ENCODE measurements at places on chromosomes 11 and 22.
A peak's percentile ranks its signal among the peaks of the same experiment; 100 is the strongest.

DNA sequence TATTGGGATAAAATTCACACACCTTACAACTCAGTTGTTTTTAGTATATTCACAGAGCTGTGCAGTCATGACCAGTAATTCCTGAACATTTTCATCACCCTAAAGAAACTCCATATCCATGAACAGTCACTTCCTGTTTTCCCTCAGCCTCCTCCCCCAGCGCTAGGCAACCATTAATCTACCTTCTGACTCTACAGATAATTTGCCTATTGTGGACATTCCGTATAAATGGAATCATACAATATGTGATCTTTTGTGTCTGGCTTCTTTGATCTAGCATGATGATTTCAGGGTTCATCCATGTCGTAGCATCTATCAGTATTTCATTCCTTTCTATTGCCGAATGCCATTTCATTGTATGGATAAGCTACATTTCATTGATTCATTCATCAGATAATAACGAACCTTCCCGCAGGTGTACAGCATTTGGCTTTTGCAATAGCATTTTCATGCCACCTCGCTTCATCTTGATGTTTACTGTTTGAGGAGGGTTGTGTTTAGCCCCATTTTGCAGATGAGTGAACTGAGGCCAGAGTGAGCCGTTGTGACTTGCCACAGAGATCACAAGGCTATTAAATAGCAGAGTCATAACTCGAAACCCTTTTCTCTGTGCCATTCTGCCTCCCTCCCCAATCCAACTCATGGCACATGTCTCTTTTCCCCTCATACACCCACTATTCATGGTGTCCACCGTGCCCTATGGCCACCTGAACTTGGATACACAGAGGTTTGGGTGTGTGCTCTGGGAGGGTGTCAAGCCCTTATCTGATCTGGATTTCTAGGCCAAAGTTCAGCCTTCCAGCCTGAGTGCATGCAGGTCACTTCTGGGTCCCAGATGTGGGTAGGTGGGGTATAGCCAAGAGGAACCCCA lies 11.1 kb upstream of the MYH9 start:
- DNase-seq = peak; percentile 85

GRCh38 chr22:46815132-46815531 lies 52.7 kb downstream of the TBC1D22A start:
- DNase-seq = no peak

DNA sequence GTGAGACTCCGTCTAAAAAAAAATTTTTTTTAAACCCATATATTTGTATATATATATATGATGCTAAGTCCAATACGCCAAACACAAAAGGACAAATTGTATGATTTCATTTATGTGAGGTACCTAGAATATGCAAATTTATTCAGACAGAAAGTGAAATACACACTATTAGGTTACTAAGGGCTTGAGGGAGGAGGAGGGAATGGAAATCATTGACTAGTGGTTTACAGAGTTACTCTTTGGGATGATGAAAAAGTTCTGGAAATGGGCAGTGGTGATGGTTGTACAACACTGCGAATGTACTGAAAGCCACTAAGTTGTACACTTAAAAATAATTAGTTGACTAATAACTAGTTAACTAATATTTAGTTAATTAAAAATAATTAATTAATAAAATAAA lies 36.2 kb upstream of the FGF3 start:
- DNase-seq = no peak

DNA sequence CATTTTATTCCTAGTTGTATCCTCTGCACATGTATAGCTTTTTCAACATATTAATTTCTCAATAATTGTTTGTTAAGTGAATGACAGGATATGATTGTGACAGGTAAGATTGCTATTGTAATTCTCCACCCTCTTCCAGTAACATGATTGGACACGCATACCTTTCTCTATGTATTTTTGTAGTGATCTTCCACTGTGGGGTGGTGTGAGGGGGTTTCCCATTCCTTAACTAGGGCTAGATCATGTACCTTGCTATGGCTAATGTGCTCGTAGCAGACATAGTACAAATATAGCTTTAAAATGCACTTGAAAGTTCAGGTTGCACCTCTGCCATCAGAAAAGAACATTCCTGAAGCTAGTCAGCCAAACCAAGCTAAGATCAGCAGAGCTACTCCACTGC lies 2392.8 kb upstream of the RAG2 start:
- DNase-seq = no peak

GRCh38 chr11:66183494-66184048 lies 84.9 kb upstream of the RAB1B start:
- DNase-seq = no peak

GRCh38 chr11:71843858-71844257 lies 10.9 kb downstream of the DEFB108B start:
- DNase-seq = no peak

DNA sequence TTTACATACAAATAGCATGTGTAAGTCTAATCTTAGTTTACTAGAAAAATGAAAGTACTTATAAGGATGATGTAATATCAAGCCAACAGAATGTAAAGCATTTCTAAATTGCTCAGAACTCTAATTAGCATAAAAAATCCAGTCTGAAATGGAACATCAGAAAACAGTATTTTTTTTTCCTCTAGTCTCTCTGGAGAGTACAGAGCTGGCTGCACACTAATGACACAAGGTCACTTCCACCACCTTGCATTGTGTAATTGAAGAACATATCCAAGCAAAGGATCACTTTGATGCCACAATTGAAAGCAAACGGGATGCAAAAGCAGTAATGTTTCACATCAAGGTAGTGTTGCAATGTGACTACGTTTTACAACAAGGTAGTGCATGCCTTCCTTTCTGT lies 548.0 kb upstream of the LUZP2 start:
- DNase-seq = peak; percentile 28

GRCh38 chr11:45161252-45162063 lies 15.0 kb downstream of the PRDM11 start:
- no peak for DNase-seq

GRCh38 chr11:65919573-65920371 lies 546 bp downstream of the DRAP1 start:
- no peak for DNase-seq

DNA sequence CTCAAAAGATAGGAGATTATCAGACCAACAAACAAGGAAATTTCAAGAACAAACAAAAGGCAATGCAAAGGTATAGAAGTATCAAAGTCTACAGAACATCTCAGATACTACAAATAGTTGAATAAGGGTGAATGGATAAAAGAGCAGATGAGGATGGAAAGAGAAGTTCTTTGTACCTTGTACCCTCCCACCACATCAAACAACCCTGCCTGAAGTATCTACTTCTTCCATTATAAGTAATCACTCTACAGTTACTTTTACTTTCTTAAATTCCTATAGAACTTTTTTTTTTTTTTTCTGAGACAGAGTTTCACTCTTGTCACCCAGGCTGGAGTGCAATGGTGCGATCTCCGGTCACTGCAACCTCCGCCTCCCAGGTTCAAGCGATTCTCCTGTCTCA lies 35.1 kb downstream of the MTMR2 start:
- no peak for DNase-seq

DNA sequence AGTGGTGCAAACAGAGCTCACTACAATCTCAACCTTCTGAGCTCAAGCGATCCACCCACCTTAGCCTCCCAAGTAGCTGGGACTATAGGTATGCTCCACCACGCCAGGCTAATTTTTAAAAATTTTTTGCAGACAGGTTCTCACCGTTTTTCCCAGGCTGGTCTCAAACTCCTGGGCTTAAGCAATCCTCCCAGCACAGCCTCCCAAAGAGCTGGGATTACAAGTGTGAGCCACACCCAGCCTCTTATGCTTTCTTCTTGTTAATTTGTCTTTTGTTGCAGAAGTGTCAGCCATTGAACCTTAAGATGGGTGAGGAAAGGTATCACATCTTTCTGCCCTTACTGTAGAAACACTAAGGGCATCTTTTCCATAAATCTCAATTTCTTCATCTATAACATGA lies 34.9 kb downstream of the DENND5A start:
- no peak for DNase-seq

DNA sequence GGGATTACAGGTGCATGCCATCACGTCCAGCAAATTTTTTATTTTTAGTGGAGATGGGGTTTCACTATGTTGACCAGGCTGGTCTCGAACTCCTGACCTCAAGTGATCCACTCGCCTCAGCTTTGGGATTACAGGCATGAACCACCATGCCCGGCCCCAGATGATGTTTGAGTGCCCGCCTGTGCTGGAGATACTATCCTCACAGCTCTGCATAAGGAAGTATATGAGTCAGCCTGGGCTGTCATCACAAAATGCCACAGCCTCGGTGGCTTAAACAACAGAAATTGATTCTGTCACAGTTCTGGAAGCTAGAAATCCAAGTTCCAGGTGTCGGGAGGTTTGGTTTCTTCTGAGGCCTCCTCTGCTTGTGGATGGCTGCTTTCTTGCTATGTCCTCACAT lies 119.3 kb downstream of the OSBP2 start:
- DNase-seq = no peak

DNA sequence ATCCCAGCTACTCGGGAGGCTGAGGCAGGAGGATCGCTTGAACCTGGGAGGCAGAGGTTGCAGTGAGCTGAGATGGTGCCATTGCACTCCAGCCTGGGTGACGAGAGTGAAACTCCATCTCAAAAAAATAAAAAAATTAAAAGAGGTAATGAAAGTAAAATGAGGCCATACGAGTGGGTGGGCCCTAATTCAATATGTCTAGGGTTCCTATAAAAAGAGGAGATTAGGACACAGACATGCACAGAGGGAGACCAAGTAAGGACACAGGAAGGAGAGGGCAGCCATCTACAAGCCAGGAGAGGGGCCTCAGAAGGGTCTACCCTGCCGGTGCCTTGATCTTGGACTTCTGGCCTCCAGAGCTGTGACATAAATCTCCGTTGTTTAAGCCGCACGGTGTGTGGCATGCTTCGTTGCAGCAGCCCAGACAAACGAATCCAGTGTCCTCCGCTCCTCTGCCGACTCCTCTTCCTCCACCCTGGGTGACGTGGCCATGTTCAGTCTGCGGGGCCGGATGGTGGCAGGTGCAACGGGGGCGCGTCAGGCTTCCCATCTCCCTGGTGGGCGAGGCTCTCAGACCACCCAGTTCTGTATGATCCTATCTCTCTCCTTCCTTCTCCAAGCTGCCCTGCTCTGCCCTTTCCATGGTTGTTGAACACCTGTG lies 51.6 kb upstream of the PARVG start:
- DNase-seq = no peak

- no peak for DNase-seq
Observed at GRCh38 chr22:39935116-39935515, 25.1 kb upstream of the TMA7B start.

DNA sequence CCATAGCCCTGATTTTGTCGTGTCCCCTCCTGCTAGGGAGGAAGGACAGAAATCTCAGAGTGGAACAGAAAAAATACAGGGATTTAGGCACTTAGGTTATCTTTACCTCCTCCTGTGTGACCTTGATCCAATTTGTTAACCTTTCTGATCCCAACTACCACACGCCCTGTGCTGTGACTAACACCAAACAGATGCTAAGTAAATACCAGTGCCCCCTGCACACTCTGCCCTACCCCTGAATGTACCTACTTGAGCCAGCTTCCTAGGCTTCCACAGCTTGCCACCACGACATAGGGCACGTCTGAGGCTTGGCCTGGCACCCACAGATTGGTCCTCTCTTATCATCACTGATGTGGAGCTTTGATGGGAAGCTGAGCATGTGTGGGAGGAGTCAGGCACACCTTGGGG lies 9.2 kb downstream of the MYO18B start:
- no peak for DNase-seq

GRCh38 chr11:132588366-132588765 lies 943.9 kb downstream of the OPCML start:
- DNase-seq = peak; percentile 71

DNA sequence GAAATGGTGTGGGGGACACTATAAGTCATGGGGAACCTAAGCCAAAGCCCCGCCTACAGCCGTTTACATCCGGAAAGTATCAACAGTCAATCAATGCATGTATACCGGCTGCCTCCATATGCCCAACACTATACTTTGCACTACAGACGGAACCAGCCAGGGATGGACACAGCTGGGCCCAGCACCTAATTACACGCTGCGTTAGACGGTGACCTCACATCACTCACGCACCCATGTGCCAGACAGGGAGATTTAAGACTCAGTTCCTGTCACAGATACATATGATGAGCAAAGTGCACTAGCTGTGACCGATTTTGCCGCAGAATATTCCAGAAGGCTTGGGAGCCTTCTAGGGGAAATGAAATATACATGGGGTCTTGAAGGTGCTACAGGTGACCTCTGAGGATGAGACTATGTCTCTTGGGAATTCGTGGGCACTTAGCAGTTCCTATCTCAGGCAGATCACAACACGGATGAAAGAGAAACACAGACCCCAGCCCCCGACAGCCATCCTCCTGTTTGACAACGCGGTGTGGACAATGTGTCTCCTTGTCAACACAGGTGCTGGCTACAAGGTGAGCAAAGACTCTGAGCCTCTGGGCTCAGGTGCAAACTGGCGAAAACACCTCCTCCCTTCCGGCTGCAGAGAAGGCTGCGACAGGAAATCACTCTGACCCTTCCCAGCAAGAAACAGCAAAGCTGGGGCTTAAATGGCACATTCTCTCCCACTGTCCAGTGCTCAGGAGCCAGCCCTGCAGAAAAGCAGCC lies 8.0 kb downstream of the AHNAK start:
- DNase-seq = no peak

- DNase-seq = peak; percentile 19
Observed at GRCh38 chr11:57514538-57515331, 767 bp downstream of the SLC43A1 start.

- DNase-seq = no peak
Observed at GRCh38 chr11:79374727-79375126, 66.1 kb downstream of the TENM4 start.

DNA sequence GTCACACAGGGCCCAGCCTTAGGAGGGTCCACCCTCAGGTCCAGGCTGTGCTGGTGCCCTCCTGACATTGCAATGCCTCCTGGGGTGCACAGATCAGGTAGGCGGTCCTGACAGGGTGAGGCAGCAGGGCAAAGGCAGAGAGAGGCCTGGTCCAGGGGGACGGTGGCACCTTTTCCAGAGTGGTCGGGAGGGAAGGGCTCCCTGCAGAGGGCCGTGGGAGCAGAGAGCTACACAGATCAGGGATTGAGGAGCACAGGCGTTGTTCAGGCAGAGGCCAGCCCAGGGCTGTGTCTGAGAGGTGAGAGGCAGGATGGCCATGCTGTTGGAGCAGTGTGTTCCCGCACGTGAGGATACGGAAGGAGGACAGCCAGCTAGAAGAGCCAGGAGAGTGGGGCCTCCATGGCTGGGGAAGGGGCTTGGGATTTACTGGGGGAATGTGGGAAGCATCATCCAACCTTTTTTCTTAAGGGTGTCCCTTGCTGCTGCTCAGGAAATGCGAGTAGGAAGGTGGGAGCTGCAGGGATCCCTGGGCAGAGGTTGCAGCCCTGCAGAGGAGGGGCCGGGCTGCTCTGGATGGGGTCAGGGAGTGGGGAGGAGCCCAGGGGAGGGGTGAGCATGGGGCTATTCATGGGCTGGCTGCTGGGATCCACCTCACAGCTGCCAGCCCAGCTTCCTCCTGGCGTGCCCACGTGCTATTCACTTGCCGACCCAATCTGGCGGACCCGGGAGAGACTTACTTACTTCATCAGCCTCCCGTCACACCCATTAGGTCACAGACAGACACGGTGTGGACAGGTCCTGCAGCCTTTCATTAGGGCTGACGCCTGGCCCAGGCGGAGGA lies 1516.4 kb downstream of the TBC1D22A start:
- DNase-seq = no peak

Measured in fibroblast of upper back skin (primary cell).